ENCODE measurements at places on chromosomes 7 and 10. TPM values are rescaled to one million over a fixed set of nuclear protein-coding genes. Genes with fewer than 3 reads are reported as not detected.
A peak's percentile ranks its signal among the peaks of the same experiment; 100 is the strongest.

Gene INTS1
- 119 TPM for total RNA-seq

Gene SEMA3C
- total RNA-seq: 0.16 TPM

Gene ST8SIA6
- total RNA-seq: 0.33 TPM

GRCh38 chr10:22253580-22253882 is 35.7 kb upstream of the EBLN1 start:
- peak; percentile 46 for DNase-seq

- DNase-seq: no peak
These were observed 1.1 kb downstream of the VGF start for GRCh38 chr7:101164071-101164840.

Gene AEBP1
- total RNA-seq: 35.7 TPM

DNA sequence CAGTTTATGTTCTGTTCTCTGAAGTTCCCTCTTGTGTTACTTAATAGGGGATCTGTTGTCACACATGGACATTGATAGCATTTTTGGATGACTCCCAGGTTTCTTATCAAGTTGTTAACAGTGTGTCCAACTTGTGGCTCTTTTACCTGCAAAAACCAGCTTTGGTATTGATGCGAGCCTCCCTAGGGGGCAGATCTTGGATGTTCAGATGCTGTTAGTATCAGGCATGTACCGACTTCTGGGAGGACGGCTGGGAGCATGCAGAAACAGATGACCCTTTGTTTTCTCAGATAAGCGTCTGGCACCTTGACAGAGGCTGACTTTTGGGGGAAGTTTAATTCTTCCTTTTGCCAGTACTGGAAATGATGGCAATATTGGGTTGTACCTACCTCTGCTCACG is 2.2 kb downstream of the PLPP4 start:
- no peak for DNase-seq

Gene NKX1-2
- not detected for total RNA-seq

DNA sequence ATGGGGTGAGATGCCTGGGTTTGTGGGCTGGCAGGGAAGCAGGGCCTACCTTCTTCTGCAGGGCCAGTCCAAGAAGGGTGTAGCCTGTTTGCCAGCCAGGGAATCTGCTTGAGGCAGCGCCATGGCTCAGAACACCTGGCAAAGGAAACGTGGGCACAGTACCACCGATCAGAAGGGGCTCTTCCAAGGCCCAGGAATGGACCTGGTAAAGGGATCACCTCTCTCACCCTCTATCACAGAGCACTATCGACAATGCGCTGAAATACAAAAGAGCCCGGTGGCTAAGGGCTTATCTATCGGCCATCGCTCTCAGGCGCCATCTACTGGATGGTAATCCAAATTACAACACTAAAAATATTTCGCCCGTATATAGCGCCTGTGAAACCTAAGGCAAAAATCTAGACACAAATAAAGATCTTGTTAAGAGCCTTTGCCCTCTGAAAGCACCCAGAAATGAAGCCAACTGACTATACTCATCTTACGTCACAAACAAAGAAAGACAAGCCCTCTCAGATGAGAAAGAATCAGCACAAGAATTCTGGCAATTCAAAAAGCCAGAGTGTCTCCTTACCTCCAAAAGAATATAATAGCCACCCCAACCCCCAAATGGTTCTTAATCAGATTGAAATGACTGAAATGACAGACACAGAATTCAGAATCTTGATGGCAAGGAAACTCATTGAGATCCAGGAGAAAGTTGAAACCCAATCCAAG is 217.8 kb upstream of the HPS1 start:
- no peak for DNase-seq

DNA sequence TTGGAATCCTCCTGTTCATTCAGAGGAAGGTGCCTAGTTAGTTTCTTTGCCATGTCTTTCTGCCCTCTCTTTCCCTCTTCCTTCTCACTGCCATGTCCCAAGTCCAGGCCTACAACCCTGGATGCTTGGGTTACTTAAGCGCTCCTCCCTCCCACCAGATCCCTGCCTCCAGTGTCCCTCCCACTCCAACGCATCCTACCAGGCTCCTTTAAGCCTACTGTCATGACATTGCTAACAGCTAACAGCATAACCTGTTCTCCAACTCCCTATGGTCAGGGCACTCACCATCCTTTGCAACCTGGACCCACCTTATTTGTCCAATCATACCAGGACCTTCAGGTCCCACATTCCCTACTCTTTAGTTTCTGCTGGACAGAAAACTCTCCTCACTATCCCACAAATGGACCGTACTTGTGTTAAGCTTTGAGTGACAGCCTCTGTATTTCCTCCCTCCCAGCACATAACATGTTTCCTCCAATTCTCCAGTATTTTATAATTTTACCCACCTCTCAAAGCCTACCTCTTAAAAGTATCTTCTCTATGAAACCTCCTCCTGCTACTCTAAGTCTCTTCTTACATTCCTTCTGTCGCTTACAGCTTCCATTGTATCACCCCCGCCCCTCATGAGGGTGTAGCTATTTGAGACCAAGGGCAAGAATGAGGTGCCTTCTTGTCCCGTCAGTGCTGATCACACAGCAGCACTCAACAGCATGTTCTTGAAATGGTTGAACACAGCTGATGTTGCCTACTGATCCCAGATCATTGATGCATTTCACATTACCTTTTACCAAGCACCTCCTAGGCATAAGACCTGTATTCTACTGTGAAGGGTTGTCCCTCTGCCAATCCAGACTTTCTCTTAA is 1.7 kb downstream of the BLNK start:
- no peak for DNase-seq

GRCh38 chr10:109746861-109747260 is 176.4 kb downstream of the XPNPEP1 start:
- no peak for DNase-seq

Gene CALML5
- total RNA-seq: not detected

- DNase-seq: no peak
These were observed 158.5 kb downstream of the PTPRN2 start for GRCh38 chr7:158428837-158429753.

Gene DNA2
- 15.1 TPM for total RNA-seq

Gene DPYSL4
- total RNA-seq: 6.3 TPM

DNA sequence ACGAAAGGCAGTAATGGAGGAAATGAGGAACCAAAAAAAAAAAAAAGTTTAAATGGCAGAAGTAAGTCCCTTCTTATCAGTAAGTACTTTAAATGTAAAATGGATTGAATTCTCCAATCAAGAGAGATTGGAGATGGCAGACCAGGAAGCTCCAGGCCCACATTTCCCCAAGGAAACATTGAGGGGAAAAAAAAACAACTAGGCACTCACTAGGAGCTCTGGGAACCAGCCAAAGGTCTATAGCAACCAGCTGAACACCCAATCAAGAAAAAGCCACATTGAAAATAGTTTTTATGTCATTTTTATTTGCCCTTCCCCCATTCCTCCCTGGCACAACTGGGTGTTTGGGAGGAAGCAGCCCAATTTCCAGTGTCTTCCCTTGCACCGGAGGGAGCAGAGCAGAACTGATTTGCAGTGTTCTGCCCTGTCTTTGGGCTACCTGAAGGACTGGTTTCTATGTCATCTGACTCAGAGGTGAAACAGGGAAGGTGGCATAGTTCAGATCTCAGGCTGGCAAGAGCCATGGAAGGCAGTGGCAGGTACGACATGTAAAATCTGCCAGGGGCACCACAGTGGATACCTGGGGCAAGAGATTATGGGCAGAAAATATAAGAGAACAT is 121.9 kb downstream of the SMURF1 start:
- no peak for DNase-seq

GRCh38 chr7:47488969-47489342 is 93.0 kb downstream of the TNS3 start:
- no peak for DNase-seq

Gene CYP26C1
- total RNA-seq: not detected

Gene ANKRD61
- total RNA-seq: 0.32 TPM

DNA sequence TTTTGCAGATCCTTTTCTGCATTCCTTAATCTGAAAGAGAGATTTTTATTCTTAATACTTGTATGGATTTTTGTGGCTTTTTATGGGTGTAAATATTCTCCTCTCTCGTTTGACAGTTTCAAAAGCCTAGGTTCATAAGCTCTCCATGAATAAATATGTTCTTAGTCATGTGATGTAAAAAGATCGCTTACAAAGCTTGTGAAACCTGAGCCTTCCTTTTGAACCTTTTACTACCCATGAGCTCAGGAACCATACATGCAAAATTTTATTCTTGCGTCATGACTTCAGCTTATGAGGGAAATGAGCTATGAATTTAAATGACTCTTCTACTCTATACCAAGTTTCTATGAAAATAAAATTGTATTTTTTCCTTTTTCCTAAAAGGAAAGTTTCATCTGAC is 98.7 kb downstream of the POLL start:
- DNase-seq: no peak

DNA sequence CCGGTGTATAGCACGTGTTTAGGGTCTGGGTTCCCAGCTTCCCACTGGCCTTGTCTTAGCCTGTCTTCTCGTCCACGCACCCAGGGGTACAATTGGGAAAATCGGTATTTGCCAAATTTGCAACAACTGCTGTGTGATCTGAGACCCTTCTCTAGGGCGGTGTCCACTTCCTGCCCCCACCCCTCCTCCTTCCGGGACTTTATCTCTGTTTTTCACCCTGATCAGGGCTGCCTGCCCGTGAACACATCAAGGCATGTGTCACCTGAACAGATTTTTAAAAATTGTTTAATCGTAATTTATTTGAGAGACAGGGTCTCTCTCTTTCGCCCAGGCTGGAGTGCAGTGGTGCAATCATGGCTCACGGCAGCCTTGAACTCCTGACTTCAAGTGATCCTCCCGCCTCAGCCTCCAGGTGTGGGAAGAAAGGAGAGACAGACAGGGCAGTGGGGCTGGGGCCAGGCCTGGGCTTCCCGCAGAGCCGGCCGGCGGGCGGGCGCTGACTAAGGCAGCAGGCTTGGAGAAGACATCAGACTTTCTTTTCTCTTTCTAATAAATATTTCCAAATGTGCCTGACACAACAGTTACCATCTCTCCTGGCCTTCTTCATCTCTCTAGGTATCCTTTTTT is 27.5 kb downstream of the ELFN1 start:
- no peak for DNase-seq

Gene GNA12
- total RNA-seq: 23.7 TPM

- DNase-seq: no peak
These were observed 48.5 kb downstream of the PDIA4 start for GRCh38 chr7:148979827-148980226.

- DNase-seq: no peak
These were observed 44.1 kb upstream of the CNPY1 start for GRCh38 chr7:155590215-155591018.

DNA sequence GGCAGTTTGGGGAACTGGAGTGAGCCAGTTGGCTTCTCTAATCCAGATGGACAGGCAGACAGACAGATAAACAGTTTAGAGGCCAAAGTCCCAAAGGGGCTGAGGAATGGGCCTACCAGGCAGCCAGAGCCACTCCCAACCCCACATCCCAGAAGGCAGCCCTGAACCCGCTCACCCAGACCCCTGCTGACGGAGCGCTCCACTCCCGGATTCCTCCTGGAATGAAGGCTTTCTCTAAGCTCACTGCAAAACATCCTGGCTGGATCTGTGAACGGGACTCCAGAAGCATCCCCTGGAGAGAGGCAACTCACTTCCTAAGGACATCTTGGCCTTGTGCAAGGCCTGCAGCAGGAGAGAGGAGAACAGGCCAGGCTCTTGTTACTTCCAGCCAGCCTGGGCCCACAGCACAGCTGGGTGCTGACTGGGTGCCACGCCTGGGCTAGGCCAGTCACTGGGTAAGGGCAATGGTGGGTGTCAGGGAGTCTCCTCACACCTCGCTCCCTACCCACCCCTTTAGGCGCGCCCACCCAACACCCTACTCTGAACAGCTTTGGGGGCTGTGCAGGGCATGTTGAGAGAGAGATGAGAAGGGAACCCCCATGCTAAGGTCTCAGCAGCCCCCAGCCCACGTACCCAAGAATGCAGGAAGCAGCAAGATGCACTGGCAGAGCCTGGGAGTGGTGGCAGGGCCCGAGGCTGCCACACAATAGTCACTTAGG is 168.6 kb upstream of the ZMIZ1 start:
- DNase-seq: no peak

Gene CAMK2B
- 0.33 TPM for total RNA-seq

DNA sequence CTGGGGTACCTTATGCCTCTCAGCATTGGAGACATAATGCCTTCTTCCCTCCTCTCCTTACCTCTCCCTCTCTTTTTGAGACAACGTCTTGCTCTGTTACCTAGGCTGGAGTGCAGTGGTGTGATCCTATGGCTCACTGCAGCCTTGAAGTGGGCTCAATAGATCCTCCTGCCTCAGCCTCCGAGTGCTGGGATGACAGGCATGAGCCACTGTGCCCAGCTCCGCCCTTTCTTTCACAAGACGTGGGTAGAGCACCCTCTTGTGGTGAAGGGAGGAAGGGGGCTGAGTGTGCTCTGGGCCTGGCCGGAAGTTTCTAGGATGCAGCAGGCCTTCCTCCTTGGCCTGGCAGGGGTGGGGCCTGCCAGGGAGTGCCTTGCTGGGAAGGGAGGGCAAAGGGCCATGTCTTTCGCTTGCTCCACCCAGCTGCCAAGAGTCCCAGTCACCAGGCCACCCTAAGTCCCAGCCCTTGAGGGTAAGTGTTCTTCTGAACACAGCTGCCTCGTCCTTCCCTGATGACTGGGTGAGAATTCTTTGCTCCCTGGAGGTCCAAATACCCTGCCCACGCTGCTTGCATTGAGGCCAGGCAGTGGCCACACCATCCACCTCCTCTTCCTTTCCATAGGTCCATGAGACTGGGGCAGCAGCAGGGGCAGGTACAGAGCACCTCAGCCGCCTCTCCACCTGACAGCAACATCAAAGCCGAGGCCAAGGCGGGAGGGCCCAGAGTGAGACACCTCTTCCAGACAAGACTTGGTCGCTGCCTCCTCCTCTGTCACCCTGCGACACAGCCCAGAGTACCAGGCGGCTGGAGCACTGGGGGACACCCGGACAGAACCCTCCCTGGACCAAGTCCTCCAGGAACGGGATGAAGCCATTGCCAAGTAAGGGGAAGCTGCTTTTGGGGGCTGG is 3.7 kb downstream of the ABHD11 start:
- DNase-seq: peak; percentile 80

DNA sequence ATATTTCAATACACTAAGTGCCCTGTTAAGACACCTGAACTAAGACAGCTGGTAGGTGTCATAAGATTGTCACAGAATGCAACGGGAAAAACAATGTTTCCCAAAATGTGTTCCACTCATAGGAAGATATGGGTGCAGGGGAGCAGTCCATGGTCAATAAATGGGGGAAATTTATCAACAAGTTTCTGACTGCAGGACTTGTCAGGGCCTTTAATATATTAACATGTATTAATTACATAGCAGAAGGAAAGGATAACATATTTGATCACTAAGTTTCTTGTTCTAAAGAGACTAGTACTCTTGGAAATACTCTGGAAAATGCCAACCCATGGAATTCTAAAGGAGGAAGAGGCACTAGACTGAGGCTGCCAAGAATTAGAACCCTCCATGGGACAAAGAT is 6.7 kb downstream of the RBP3 start:
- DNase-seq: no peak

- no peak for DNase-seq
These were observed 14.4 kb upstream of the RBM20 start for GRCh38 chr10:110629680-110630191.

Gene AKR1C4
- not detected for total RNA-seq
